ENCODE measurements at places on chromosomes 1 and 21.

DNA sequence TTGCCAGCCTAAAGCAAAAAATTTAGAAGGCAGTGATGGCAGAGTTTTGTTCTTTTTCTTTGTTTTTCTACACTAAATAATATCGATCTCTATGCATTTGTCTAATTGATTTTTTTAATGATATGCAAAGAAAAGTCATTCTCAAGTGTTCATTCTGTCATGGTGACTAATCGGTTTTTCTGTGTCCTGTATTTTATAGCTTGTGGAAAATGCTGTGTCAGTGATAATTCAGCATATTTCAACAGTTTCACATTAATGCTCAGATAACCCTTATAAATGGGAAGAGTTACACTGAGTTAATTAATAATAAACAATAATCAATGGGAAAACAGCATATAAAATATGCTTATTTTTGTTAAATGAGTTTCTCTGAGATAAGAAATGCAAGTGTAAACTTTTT lies 824.9 kb downstream of the AMY1C start:
- no peak for DNase-seq

GRCh38 chr1:66223681-66224080 lies 310.3 kb upstream of the SGIP1 start:
- DNase-seq = no peak

DNA sequence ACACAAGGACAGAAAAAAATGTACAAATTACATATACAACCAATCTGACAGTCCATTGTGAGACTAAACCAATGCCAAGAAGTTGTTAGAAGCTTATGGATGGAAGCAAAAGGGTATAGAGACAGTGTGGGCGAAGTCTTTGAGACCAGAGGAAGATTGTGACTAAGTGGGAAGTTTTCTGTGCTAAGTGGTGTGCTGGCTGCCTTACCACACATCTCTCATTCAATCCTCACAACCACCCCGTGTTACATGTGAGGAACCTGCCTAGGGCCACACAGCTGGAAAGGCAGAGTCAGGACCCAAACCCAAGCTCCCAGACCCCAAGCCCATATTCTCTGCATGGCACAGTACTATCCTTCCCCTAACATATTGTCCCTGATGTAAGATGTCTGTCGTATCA lies 53.5 kb upstream of the DUSP10 start:
- no peak for DNase-seq

DNA sequence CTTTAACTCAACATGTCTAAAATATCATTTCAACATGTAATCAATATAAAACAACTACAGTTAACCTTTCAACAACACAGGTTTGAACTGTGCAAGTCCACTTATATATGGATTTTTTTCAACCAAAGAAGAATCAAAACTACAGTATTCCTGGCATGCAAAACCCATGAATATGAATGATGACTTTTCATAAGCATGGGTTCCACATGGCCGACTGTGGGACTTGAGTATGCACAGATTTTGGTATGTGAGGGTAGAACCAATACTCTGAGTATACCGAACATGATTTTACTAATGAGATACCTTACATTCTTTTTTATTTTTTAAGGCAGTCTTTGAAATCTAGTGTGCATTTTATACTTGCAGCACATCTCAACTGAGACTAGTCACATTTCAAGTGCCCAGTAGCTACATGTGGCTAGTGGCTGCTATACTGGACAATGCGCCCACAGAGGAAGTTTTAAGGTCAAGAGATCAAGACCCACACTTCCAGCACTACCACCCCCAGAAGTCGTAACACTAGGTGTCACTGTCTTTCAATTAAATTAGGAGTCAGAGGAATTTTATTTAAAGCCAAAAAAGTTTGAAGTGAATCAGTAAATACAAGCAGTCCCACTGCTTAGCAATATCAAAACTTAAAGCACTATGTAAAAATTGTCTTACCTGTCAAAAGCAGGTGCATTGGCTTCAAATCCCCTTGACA lies 40.0 kb downstream of the SYNJ1 start:
- no peak for DNase-seq

- DNase-seq = no peak
Measured at GRCh38 chr1:26734501-26735058, 38.8 kb downstream of the ARID1A start.

GRCh38 chr1:70222716-70223235 lies 1.6 kb downstream of the SRSF11 start:
- no peak for DNase-seq
